ENCODE measurements at places on chromosomes 4 and X. TPM values are rescaled to one million over a fixed set of nuclear protein-coding genes. Genes with fewer than 3 reads are reported as not detected.

Gene MAGEA4
- not detected for total RNA-seq

Gene BEX4
- total RNA-seq: 172 TPM

Gene AWAT2
- total RNA-seq: not detected

Gene GAB3
- total RNA-seq: 2.4 TPM

Gene ERVMER34-1
- 1.1 TPM for total RNA-seq

Gene CXCL3
- 0.36 TPM for total RNA-seq

Gene RAB9B
- 20.2 TPM for total RNA-seq

Gene USP17L27
- total RNA-seq: not detected

Gene CTAG2
- total RNA-seq: not detected

Gene NOX1
- 0.38 TPM for total RNA-seq

Gene MAGIX
- total RNA-seq: 7.7 TPM

Gene SPOCK3
- 142 TPM for total RNA-seq

Gene S100P
- total RNA-seq: not detected

Gene ERAS
- 0.68 TPM for total RNA-seq

Gene GLOD5
- total RNA-seq: not detected

Gene DMP1
- not detected for total RNA-seq

Gene RAB40AL
- total RNA-seq: 6.5 TPM

Gene FRG2
- not detected for total RNA-seq

Gene VCX
- not detected for total RNA-seq

Gene BEX1
- total RNA-seq: 258 TPM

Gene TLR1
- 10.5 TPM for total RNA-seq

Gene CSN1S1
- not detected for total RNA-seq

Gene SLC25A43
- total RNA-seq: 6.1 TPM

Gene TMPRSS11B
- not detected for total RNA-seq

Gene CT45A5
- not detected for total RNA-seq

Gene NUDT11
- total RNA-seq: 14.3 TPM

Gene RNF4
- total RNA-seq: 59.1 TPM

Gene JAKMIP1
- total RNA-seq: 27.5 TPM

Gene HERC6
- 23.1 TPM for total RNA-seq

Gene COL4A6
- total RNA-seq: 1.3 TPM
